ENCODE measurements at places on chromosomes 16 and 17. TPM values are rescaled to one million over a fixed set of nuclear protein-coding genes. Genes with fewer than 3 reads are reported as not detected.

TSPOAP1 gene
- total RNA-seq = 11.9 TPM

HIGD1B gene
- not detected for total RNA-seq

DNA sequence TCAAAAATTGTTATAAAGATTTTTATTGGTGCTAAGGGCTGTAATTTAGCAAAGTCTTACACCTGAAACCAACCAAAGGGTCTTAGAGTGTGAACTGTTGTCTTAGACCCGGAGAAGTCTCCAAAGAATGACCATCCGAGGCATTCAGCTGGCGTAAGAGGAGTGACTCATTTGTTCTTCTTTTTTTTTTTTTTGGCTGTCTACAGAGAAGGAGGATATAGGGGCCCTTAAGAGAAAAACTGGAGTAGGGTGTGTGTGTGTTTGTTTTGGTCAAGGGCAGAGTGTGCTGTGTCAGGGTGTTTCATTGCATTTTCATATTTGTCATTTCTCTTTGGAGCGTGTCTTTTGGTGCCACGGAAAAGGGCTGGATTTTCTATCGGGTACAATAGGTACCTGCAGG lies 508.0 kb downstream of the WWOX start:
- no peaks in the 10 kb centered on the region for H3K4me1 ChIP-seq
- H3K4me3 ChIP-seq = no peak overlapping the region
- DNase-seq = no peak
- H3K27ac ChIP-seq = no peak overlapping the region
- H3K27me3 ChIP-seq = no peaks in the 10 kb centered on the region

- H3K4me3 ChIP-seq = no peak overlapping the region
- no peak overlapping the region for H3K27ac ChIP-seq
- peak; percentile 66 for DNase-seq
Observed at GRCh38 chr17:76623271-76624146, 20.0 kb downstream of the ST6GALNAC1 start.

GRCh38 chr17:27585153-27585681 lies 45.8 kb upstream of the LGALS9 start:
- H3K4me3 ChIP-seq = no peak overlapping the region
- H3K4me1 ChIP-seq = no peaks in the 10 kb centered on the region
- H3K27ac ChIP-seq = no peak overlapping the region
- no peaks in the 10 kb centered on the region for H3K27me3 ChIP-seq
- no peak for DNase-seq

- no peaks in the 10 kb centered on the region for H3K36me3 ChIP-seq
- DNase-seq = no peak
- no peaks in the 10 kb centered on the region for H3K27me3 ChIP-seq
Observed at GRCh38 chr16:84597528-84597896, 20.4 kb downstream of the COTL1 start.
